ENCODE measurements at places on chromosomes 16 and 17.

DNA sequence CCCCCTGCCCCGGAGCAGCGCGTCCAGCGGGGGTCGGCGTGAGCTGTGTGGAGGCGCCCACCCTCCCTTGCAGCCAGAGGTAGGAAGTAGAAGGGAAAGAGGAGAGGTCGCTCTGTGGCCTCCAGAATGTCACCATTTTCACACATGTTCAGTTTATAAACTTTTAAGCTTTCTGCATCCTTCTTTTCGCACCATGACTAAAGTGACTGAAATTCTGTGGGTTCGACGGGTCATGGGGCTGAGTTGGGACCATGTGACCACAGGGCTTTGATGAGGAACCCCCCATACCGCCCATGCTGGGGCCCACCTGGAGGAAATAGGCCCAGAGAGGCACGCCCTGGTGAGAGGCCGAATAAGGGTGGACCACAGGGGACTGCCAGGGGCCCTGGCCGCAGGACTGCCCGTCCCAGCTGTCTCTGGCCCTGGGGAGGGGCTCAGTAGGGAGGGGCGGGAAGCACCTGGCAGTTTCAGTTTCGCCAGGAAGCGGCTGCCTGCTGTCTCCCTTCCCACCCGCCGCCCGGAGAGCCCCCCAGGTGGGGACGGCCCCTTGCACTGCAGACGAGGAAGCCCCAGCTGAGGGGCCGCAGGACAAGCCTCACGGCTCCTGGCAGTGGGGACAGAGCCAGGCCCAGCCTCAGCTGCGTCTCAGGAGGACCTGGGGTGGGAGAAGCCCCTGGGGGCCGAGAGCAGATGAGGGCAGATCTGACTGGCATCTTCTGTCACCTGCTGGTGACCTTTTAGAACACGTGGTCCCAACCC is 9.0 kb downstream of the CBFA2T3 start:
- DNase-seq = no peak

DNA sequence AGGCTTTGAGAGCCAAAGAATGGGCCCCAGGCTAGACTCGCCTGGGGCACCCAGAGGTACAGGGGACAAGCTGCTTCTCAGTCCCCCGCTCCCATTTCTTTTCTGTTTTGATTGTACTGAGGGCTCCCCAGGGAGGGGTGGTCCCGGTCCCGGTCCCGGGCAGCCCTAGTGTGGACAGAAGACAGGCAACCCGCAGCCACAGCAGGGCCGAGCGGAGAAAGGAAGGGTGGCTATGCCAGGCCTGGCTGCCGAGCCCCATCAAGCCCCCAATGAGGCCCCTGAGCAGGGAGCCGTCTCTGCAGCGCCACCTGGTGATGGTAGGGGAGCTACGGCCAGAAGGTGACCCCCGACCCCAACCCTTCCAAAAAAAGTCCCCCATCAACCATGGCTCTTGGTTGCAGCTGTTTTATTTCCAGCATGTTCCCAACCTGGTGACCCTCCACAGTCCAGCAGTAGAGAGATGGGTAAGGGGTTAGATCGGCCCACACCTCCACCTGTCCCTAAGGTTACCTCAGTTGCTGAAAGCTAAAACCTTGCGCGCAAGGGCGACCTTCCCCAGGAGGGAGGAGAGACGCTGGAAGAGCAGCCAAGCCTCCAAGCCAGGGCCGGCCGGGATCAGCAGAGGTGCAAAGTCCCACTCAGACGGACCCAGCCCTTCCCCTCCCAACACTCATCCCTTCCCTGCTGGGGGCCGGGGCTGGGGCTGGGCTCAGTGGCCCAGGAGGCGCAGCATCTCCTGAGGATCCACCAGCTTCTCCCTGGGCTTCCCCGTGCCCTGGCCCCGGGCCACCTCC is 2.6 kb upstream of the GRIN2C start:
- no peak for DNase-seq

- DNase-seq = peak; percentile 67
These were observed 532 bp downstream of the CNTNAP1 start for GRCh38 chr17:42682722-42683403.

DNA sequence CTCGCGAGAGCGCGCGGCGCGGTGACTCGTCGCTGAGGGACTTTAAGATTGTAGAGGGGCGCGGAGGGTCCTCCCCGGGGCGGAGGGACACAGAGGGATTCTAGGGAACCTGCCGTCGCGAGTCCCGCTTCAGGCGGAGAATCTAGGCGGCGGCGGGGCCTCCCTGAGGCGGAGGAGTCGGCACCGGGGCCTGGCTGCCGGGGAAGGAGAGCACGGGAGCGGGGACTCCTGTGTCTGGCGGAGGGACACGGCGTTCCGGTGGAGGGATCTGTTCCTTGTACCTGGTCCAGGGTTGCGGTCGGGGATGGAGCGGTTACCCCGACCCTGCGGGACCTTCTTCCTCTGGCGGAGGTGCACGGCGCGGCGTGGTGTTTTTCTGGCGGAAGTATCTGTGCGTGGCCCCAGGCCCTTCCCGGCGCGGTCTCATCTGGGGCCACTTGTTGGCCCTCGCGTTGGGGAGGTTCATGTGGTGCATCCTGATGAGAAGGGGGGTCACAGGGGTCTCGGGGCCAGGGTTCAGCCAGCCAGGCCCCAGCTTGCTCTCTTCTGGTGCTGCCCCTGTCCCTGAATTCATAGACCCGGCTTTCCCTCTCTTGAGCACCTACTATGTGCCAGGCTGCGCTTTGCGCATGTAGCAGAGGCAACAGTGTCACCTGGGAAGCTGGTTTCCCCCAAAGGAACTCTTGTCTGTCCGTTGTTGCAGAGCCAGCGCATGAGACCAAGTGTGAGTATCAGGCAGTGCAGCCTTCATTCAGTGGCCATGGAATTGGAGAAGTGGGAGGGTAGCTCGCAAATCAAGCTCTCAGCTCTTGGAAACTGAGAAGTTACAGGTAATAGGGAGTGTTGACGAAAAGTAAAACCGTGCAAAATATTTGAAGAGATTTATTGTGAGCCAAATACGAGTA is 563 bp upstream of the ZKSCAN2 start:
- DNase-seq = peak; percentile 64

GRCh38 chr16:25707982-25708583 is 16.3 kb downstream of the HS3ST4 start:
- no peak for DNase-seq

DNA sequence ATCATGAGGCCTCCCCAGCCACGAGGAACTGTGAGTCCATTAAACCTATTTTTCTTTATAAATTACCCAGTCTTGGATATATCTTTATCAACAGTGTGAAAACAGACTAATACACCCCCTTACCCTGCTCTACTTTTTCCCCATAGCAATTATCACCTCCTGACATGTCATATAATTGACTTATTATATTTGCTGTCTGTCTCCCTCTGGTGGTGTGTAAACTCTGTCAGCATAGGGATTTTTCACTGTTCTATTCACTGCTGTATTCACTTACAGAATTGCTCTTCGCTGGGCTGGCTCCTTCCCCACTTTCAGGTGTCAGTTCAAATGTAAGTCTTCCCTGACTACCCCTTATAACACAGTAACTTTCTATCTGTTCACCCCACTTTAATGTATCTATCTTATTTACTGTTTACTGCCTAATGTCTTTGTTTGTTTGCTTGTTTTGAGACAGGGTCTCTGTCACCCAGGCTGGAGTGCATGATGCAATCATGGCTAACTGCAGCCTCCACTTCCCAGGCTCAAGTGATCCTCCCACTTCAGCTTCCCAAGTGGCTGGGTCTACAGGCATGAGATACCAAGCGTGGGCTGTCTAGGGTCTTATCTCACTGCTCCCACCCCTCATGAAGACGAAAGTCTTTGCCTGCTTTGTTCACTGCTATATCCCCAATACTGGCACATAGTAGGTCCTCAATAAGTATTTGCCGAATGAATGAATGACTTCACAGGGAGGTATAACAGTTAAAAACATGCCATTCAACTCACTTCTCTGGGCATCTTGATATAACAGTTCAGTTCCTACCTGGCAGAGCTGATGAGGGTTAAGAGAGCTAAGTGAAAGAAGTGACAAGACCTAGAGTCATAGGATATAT is 52.4 kb upstream of the CDH3 start:
- no peak for DNase-seq

GRCh38 chr16:54366943-54367342 is 80.4 kb upstream of the IRX3 start:
- no peak for DNase-seq

- no peak for DNase-seq
These were observed 18.2 kb downstream of the ITGAE start for GRCh38 chr17:3782751-3783150.

All from HTR-8/SVneo (cell line).